ENCODE measurements at places on chromosomes 11 and 22.

GRCh38 chr11:116400081-116400480 lies 372.7 kb downstream of the BUD13 start:
- DNase-seq, result no peak

- no peak for DNase-seq
These were observed 2.0 kb downstream of the KCNE3 start for GRCh38 chr11:74465291-74465708.

GRCh38 chr22:31122196-31122531 lies 602 bp upstream of the INPP5J start:
- no peak for DNase-seq

GRCh38 chr11:122421702-122422101 lies 233.8 kb upstream of the UBASH3B start:
- DNase-seq, result no peak

DNA sequence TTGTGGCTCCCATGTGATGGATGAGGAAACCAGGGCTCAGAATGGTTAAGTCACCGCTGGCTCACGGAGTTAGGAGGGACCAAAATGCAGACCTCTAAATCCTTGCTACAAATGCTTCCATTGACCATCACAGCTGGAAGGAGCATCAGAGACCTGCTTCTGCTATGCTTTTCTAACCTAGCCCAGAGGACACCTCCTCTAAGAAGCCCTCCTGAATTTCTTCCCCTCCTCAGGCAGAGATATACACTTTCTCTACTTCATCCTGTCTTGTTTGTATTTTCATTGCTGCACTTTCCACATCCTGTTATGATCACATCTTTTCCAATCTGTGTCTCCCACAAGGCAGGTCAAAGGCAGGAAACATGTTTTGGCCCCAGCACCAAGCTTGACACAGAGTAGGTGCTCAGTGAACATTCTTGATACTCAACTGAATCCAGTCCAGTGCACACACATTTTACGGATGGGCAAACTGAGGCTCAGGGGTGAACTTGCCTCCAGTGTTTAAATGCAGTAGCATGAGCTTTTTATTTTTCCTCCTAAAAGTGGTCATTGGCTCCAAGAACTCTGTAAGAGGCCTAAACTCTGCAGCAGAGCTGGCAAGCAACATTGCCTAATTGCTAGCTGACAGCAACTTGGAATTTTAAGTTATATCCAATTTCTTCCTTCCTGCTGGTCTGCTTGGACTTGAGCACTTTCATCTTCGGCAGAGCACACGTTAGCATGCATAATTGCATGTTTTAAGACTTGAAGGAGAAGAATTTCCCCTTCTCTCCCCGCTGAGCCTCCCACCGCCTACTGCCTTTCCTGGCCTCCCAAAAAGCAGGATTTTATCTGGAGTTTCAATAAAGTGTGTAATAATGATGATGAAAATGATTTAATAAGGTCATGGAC lies 12.7 kb downstream of the SCUBE1 start:
- DNase-seq, result no peak

DNA sequence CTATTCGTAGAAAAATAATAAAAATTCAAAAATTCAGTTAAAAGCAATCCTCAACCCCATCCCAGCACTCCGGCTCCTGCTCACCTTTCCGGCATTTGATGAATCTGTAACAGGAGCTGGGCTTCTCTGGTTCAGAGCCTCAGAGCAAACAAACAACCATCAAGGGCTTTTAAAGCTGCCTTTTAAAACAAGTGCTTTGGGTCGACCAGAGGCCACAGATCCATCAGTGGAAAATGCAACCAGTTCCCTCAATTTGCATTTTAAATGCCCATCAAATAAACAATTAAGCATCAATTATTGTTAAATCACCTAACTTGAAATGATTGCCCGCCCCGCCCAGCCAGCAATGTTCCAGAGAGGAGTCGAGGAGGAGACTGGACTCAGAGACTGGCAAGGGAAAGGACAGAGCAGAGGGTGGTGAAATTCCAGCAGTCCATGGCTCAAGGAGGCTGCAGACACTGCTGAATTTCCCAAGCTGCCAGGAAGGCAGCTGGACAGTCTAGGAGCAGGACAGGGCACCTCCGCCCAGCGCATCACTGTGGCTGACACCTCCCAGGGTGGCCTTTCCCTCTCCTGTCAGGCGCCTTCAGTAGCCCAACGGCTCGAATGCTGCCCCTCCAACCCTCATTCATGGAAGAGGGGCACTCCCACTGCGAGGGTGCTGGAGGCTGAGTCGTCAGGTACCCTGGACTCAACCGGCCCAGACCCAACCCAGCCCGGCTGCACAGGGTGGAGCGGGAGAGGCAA lies 7.5 kb downstream of the FXYD6 start:
- DNase-seq, result no peak

- DNase-seq, result no peak
These were observed 26.4 kb downstream of the FBLN1 start for GRCh38 chr22:45529105-45529504.

DNA sequence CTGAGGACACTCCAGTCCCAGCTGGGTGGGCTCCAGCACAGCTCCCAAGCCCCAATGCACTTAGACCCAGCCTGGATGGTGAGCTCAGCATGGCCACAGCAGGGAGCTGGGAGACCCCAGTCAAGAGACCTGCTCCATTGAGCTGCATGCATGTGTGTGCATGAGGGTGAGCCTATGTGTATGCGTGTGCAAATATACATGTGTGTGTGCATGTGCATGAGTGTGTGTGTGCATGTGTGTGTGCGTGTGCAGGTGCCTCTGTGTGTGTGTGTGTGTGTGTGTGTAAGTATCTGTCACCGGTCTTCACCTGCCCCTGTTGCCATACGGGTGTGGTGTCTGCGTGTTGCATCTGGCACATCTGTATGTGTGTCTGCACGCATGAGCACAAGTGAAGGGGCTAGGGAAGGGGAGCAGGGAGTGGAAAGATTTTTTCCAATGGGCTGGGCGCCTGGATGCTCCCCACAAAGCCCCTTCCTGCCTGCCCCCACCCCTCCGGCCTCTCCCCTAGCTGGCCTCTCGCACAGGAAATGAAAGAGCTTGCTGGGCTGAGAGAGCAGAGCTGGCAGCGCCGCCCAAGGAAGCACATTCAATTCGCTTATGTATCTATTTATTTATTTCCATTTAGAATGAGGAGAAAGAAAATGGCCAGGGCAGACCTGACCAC lies 4.1 kb downstream of the TSPAN32 start:
- peak; percentile 42 for DNase-seq

DNA sequence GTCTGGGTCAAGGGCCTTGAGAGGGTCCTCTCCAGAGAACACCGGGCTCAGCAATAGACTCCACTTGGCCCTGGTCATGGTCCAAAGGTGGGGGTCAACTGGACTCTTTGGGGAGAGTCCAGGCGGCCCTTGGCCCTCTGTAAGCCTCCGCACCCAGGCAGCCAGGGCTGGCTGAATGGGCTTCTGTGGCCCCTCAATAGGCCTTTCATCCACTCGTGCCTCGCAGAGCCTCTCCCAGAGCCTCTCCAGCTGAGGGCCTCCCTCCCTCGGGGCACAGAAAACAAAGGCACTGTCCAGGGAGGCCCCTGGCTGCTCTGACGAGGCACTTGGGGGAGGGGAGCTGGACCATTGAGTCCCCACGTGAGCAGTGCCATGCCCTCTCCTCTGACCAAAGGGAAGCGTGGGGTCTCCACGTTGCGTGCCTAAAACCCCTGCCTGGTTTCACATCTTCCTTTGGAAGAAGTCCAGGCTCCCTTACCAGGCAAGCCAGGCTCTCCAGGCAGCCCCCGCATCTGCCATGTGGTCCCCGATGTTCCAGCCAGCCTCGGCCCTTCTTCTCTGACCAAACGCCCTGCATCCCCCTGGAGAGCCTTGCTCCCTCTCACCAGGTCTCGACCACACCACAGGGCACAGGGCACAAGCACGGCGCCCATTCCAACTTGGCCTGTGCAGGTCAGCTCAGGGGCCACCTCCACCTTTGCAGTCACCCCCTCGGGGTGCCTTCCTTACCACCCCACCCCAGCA lies 15.5 kb downstream of the KIAA0930 start:
- no peak for DNase-seq

GRCh38 chr11:73660497-73661034 lies 14.2 kb downstream of the PLEKHB1 start:
- no peak for DNase-seq

DNA sequence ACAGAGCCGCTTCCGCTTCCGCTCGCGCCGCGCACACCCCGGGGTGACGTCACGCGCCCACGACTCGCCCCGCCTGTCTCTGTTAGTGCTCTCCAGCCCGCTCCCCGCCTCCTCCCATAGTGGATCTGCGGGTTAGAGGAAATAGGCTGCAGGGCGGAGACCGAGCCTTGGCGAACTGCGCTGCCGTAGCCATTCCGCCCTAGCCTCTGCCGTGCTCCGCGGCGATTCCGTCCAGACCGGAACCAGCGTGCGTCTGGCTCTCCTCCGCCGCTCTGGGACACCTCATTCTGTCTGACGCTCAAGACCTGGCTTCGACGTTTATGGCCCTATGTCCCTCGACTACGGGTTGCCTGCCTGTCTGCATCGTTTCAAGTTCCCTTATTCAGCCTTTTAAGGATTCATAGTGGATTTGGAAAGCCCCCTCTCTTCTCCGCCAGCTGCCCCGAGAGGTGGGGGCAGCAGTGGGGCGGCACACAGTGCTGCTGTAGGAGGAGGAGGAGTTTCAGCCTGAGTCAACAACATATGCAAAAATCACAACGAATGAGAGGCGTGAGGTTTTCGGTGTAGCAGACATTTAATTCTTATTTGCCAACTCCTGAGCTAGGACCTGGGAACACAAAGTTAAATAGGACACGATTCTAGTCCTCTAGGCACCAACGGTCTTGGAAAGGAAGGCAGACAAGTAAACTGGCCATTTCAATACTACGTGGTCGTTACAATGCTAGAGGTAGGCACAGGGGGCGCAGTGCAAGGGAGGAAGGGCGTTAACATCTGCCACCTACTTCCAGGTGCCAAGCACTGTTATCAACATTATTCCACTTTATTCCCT lies at the start of gene TAF10:
TAF10 (minus strand) TSS at position 4 of the 829 bp plus-strand sequence. CDS start 27 bp downstream, outside the sequence.
- peak; percentile 98 for DNase-seq

- DNase-seq, result no peak
These were observed 6.0 kb downstream of the IZUMO1R start for GRCh38 chr11:94310191-94310875.

DNA sequence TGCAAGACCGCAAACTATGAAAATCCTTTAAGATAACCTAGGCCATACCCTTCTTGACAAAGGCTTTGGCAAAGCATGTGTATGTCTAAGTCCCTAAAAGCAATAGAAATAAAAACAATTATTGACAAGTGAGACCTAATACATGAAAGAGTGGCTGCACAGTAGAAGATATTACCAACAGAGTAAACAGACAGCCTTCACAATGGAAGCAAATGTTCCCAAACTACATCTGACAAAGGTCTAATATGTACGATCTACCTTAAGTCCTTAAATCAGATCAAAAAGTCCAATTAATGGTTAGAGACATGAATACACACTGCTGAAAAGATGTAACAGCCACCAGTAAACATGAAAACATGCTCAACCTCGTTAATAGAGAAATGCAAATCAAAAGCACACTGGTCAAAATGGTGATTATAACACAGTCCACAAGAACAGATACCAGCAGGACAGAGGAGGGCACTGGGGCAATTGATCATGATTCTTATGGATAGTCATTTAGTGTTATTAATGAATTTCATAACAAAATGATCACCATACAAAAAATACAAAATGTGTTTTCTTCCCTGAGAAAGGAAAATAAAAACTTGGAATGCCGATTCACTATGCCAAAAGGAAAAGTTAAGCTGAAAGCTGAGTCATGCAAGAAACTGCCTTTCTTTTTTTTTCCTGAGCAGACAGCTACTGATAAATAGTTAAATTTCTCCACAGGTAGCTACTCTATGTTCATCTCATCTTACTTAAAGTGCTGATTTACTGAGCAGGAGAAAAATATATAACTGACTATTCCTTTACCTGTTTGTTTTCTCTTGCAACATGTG lies 102.6 kb upstream of the VPREB1 start:
- no peak for DNase-seq

DNA sequence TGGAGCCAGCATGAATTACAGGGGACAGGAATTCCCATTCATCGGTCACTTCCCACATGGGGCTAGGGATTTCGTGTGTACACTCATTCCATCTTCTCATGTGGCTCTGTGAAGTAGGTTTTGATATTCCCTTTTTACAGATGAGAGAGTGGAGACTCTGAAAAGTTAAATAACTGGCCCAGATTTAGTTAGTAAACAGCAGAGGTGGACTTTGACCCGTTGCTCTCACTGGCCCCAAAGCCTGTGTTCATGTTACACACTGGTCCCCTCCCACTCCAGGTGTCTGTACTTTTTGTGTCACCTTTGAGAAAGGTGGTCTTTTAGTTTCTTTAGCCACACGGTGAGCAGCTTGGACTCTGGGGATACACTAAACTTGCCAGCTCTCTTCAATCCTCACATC lies 108.5 kb downstream of the MICAL2 start:
- DNase-seq, result no peak

DNA sequence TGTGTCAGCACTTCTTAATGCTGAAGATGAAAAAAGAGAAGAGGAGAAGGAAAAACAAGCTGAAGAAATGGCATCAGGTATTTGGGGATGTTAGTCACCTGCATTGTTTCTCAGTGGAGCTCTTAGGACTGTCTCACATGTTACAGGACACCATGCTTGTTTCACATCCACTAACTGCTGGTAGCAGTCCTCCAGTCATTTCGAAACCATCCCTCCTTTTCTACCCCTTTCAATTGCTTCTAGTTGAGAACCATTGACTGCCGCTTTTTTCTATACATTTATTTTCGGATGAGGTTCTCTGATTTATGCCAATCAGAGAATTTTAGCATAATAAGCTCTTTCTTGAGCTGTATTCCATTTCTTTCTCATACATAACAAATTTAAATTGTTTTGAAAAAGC lies 21.5 kb downstream of the BIRC2 start:
- DNase-seq, result no peak

DNA sequence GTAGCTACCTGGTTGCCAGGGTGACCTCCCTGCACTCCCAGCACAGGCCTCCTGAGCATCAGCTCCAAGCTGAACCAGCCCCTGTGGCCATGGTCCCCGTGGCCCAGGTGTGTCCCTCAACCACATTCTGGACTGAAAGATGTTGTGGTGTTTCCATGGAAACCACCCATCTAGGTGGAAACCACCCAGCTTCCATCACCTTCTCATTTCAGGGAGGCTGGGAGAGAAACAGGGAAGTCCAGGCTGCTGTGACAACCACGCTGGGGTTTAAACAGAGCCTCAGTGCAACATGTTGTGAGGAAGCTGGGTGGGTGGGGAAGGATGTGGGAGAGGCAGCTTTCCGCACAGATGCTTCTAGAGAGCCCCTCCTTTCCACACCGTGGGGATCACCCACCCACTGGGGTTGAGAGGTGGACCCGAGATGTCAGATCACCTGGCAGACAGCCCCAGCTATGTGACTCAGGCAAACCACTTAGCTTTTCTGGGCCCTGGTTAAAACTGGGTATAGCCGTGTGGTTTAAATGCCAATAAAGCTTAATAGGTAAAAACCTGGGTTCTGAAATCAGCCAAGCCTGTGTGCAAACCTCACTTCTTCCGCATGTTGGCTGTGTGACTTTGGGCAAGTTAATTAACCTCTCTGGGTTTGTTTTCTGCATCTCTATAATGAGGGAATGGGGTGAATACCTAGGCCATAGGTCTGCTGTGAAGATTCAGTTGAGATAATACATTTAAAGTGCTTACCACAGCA lies 46.4 kb downstream of the CD82 start:
- no peak for DNase-seq

- DNase-seq, result no peak
These were observed 19.5 kb upstream of the CHKA start for GRCh38 chr11:68140496-68141245.

- no peak for DNase-seq
These were observed 10.6 kb downstream of the FHIP1B start for GRCh38 chr11:6223854-6224253.

Measured in dermis blood vessel endothelial cell (primary cell).